ENCODE measurements at places on chromosomes 7 and 10.

DNA sequence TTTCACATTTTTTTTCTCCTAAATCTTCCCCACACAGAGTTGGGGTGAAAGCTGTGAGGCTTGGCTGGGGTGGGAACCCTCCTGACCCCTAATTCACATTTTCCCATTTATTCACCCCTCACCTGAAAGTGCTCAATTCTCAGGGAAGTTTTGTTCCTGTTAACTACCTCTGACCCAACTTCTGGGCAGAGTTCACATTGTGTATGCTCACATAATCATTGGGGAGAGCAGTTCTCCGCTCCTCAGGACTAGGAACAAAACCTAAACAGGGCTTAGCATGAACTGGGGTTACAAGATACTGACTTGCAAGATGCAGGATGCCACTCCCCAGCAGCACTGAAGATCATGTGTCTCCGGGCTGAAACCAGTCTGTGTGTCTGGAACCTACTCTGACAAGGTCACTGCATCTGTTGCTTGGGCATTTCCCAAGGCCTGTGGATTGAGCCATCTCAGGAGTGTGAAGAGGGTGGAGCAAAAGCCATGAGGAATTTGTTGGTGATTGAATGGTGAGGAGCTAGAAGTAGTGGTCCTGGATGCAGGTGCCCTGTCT is 258.1 kb upstream of the IGFBP3 start:
- DNase-seq: no peak

DNA sequence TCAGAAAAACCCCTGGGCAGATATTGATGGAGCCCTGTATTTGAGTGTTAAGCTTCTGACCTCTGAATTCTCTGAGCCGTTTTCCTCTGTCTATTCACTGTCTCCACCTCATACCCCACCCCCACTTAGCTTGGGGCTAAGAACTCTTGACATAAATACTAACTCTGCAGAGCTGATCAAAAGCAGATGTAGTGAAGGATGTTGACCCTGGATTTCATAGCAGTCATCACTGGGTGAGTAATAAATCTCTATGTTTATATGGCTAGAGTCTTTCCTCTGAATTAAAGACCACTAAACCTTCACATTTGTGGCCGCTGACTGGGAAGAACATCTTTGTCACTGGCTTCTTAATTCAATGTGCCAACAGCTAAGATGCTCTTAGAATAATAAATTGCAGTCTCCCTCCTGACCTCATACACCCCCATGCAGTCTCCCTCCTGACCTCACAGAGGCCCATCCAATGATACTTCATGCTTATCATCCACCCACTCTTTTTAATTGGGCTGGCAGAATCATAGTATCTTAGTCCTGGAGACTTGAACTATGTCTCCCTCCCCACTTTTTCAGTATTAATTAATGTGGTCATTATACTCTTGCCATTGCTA is 78.0 kb upstream of the MACROH2A2 start:
- peak; percentile 51 for DNase-seq

DNA sequence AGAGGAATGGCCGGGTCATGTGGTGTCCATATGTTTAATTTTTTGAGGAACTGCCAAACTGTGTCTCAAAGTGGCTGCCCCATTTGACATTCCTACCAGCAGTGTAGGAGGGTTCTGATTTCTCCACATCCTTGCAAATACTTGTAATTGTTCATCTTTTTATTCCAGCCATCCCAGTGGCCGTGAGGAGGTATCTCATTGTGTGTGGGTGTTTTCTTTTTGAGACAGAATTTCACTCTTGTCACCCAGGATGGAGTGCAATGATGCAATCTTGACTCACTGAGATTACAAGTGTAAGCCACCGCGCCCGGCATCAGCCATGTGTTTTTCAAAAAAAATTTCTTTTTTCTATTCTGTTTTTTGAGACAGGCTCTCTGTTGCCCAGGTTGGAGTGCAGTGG is 38.7 kb upstream of the DLG5 start:
- DNase-seq: no peak

GRCh38 chr10:21505711-21506278 is 19.7 kb downstream of the SKIDA1 start:
- DNase-seq: peak; percentile 62

GRCh38 chr7:127741764-127742375 is 89.9 kb downstream of the SND1 start:
- no peak for DNase-seq

- DNase-seq: no peak
These were observed 4.1 kb upstream of the VPS26A start for GRCh38 chr10:69119896-69120295.

- DNase-seq: no peak
These were observed 700.8 kb upstream of the KCND2 start for GRCh38 chr7:119572132-119572531.

DNA sequence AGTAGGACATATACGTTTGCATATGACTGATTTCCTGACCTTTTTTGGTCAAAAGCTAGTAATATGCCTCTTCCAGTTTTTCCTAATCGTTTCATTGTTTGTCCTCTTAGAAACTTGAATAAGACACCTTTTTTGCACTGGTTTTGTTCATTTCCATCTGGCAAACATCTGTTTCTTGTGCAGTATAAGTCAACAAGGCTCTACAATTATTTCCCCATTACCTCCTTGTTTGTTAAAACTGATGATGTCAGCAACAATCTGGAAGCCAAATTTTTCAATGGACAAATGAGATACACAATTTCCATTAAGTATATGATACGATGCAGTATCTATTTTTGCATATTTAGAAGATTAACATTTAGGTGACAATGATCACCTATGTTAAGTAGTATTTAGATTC is 148.8 kb downstream of the NRBF2 start:
- DNase-seq: no peak

GRCh38 chr7:11726794-11727155 is 105.2 kb downstream of the THSD7A start:
- DNase-seq: peak; percentile 86

- DNase-seq: no peak
These were observed 4.4 kb downstream of the ZNF485 start for GRCh38 chr10:43610636-43611035.

DNA sequence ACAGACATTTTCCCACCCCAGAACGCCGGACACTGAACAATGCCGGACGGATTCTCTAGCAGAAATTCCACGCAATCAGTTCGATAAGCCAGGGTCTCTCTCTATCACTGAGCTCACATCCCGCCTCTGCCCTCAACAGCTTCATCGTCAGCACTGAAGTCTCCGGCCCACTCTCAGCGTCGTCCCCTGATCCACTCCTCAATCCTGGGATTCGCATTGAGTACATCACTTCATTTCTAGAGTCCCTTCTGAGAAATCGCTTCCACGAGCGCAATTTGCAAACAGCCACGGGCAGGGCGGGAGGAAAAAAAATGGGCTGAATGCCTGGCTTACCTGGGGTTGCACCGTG is 365 bp downstream of the YME1L1 start:
- DNase-seq: peak; percentile 82

- no peak for DNase-seq
These were observed 73.3 kb downstream of the C10orf90 start for GRCh38 chr10:126597211-126597610.

Data from eye (tissue), 1 donor.